Epithelial cell of prostate (primary cell): ENCODE measurements at places on chromosomes 4 and X.

DNA sequence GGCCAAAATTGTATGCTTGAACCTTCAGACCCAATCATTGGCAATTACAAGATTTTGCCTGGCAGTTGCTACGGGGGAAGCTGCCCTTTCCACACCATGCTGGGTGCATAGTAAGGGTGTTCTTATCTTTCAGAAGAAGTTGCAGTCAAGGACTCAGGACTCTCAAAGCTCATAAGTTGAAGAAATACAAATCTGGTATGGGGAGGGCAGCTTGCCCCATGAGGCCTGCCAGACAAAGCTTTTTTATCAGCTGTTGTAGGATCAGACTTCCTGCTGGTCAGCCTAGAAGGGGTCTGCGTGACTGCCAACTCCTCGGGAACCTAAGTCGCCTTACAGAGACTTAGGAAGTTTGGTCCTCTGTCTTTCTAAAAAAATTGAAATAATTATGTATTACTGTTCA, 174.9 kb upstream of the TECRL start:
- DNase-seq = no peak

- DNase-seq = no peak
Observed at GRCh38 chr4:2273657-2274319, 11.9 kb upstream of the MXD4 start.

DNA sequence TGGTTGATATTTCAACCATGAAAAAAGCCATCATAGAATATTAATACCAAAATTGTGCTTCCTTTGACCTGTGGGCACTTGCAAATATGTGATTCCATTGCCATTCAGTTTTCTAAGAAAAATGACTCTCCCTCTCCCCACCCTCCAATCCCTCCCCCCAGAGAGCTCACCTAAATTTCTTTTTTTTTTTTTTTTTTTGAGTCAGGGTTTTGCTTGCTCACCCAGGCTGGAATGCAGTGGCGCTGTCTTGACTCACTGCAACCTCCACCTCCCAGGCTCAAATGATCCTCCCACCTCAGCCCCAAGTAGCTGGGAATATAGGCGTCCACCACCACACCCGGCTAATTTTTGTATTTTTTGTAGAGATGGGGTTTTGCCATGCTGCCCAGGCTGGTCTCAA, 47.0 kb downstream of the SNX25 start:
- DNase-seq = no peak

GRCh38 chr4:140308366-140309123, 64.9 kb upstream of the SCOC start:
- DNase-seq = peak; percentile 85

DNA sequence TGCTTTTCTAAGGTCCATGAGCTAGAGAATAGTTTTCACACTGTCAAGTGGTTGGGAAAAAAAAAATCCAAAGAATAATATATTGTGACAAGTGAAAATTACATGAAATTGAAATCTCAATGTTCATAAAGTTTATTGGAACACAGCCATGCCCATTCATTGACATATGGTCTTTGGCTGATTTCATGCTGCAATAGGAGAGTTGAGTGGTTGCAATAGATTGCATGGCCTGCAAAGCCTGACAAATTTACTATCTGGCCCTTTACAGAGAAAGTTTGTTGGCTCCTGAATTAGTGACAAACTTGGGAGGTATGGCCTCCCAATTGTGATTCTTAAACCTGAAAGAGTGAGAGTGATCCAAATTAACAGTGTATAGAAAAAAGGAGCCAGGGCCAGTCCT, 115.5 kb upstream of the FAM9C start:
- no peak for DNase-seq
